ENCODE measurements at places on chromosomes 11 and 22. TPM values are rescaled to one million over a fixed set of nuclear protein-coding genes. Genes with fewer than 3 reads are reported as not detected.
A peak's percentile ranks its signal among the peaks of the same experiment; 100 is the strongest.

GRCh38 chr22:44663256-44663999, 38.6 kb upstream of the PRR5 start:
- H3K4me1 ChIP-seq: no peaks in the 10 kb centered on the region
- no peak overlapping the region for H3K27ac ChIP-seq
- peak; percentile 6 for DNase-seq
- no peak overlapping the region for H3K4me3 ChIP-seq
- H3K27me3 ChIP-seq: no peaks in the 10 kb centered on the region

GRCh38 chr11:5809122-5809519, 397 bp downstream of the OR52N2 start:
- no peak for DNase-seq
- H3K4me3 ChIP-seq: peak overlapping the region; percentile 39
- no peak overlapping the region for H3K27ac ChIP-seq
- H3K4me1 ChIP-seq: no peaks in the 10 kb centered on the region
- no peaks in the 10 kb centered on the region for H3K36me3 ChIP-seq

GRCh38 chr11:79198898-79199250, 242.0 kb downstream of the TENM4 start:
- no peaks in the 10 kb centered on the region for H3K27me3 ChIP-seq
- H3K4me3 ChIP-seq: no peak overlapping the region
- no peaks in the 10 kb centered on the region for H3K4me1 ChIP-seq
- no peaks in the 10 kb centered on the region for H3K36me3 ChIP-seq
- no peak overlapping the region for H3K27ac ChIP-seq

DNA sequence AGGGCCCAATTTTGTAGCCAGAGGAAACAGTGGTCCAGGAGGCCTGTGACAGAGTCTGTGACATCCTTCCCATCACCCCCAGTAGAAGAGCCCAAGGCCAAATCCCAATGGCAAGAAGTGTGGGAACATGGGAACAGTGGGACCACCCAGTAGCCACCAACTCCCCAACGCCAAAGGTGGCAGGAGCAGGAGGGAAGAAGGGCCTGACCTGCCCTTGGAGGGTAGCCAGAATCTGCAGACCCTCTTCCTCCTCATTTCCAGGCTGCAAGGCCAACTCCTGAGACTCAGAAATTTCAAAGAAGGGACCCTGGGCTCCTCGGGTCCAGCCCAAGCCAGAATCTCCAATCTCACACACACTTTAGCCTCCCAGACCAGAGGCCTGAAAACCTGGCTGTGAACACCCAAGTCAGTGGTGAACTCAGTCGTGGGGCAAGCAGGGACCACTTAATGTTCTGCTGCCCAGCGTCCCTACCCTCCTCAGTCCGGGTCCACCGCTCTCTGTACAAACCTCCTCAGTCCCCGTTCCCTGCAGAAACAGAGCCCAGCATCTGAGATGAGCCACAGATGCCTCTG, 6.2 kb downstream of the RAB3IL1 start:
- no peaks in the 10 kb centered on the region for H3K27me3 ChIP-seq
- H3K4me1 ChIP-seq: no peaks in the 10 kb centered on the region
- no peaks in the 10 kb centered on the region for H3K36me3 ChIP-seq
- H3K4me3 ChIP-seq: no peak overlapping the region
- peak; percentile 17 for DNase-seq

GRCh38 chr11:128279866-128280265, 307.5 kb downstream of the ETS1 start:
- no peak overlapping the region for H3K4me3 ChIP-seq
- H3K27me3 ChIP-seq: no peaks in the 10 kb centered on the region
- H3K27ac ChIP-seq: no peak overlapping the region
- H3K4me1 ChIP-seq: no peaks in the 10 kb centered on the region

GRCh38 chr11:57306161-57306876, 18.4 kb downstream of the TNKS1BP1 start:
- H3K4me3 ChIP-seq: no peak overlapping the region
- no peak for DNase-seq
- peaks cover 58% of the 10 kb centered on the region for H3K36me3 ChIP-seq
- H3K27ac ChIP-seq: no peak overlapping the region

DNA sequence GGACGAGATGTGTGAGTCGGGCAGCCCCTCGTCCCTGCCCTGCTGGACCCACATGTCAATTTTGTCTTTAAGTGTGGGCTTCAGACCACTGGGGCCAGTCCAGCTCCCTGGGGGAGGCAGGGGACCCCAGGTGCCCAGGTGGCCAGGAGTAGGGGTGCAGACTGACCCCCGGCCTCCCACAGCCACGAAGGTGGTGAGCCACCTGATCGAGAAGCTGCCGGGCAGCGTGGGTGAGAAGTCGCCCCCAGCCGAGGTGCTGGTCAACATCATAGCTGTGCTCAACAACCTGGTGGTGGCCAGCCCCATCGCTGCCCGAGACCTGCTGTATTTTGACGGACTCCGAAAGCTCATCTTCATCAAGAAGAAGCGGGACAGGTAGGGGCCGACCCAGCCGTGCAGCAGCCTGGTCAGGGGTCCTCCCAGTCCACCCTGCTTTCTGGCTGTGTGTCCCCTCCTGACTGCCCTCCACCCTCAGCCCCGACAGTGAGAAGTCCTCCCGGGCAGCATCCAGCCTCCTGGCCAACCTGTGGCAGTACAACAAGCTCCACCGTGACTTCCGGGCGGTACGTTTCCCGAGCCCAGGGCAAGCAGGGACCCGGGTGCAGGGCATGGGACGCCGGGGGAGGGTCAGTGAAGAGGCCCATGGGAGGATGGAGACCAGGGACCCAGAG, 9.9 kb downstream of the PKP3 start:
- no peak overlapping the region for H3K27ac ChIP-seq
- H3K4me3 ChIP-seq: no peak overlapping the region
- H3K4me1 ChIP-seq: no peaks in the 10 kb centered on the region
- no peaks in the 10 kb centered on the region for H3K36me3 ChIP-seq

GRCh38 chr22:46107753-46108563, 42.4 kb upstream of the PPARA start:
- peaks cover 43% of the 10 kb centered on the region for H3K4me1 ChIP-seq
- H3K27ac ChIP-seq: peak overlapping the region; percentile 98
- H3K4me3 ChIP-seq: no peak overlapping the region

GRCh38 chr11:86292912-86293616, 9.0 kb upstream of the HIKESHI start:
- H3K27ac ChIP-seq: no peak overlapping the region
- no peaks in the 10 kb centered on the region for H3K36me3 ChIP-seq
- H3K4me3 ChIP-seq: no peak overlapping the region
- no peaks in the 10 kb centered on the region for H3K27me3 ChIP-seq

DNA sequence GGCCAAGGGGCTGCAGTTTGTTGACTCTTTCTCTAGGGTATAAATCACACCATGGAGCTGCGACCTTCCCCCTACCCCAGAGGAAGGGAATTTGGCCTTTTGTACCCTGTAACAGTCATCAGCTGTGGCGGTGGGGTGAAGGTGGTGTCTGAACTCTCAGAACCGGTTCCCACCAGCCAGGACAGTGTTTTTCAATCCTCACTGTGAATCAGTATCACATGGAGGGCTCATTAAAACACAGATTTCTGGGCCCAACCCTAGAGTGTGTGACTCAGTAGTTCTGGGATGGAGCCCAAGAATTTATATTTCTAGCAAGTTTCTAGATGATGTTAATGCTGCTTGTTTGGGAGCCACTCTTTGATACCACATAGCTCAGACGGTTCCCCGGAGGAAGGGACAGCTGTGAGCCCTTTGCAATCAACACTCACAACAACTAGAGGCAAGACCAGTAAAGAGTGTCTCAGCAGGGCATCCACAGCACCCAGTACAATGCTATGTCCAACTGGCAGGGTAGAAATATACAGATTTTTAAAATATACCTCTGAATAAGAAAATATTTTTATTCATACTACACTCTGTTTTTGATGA, 43.9 kb upstream of the FAT3 start:
- no peaks in the 10 kb centered on the region for H3K36me3 ChIP-seq
- H3K27me3 ChIP-seq: no peaks in the 10 kb centered on the region
- H3K27ac ChIP-seq: no peak overlapping the region

DNA sequence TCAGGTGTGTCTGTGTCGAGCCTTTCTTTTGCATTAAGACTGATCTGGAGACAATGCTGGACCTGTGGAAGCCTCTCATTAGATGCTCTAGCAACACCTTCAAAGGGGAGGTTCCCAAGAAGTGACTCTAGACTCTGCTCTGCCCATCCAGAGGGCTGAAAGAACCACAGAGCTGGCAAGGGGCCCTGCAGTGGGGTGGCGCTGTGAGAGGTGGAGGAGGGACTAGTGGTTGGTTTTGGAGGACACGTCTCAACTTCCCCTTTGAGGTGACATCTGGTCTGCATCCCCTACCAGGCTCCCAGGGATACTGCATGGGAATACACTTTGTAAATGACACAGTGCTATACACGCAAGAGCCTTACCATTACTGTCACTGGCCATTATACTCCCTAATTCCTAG, 34.2 kb upstream of the SYT13 start:
- no peak overlapping the region for H3K27ac ChIP-seq
- DNase-seq: no peak
- H3K4me3 ChIP-seq: no peak overlapping the region

DNA sequence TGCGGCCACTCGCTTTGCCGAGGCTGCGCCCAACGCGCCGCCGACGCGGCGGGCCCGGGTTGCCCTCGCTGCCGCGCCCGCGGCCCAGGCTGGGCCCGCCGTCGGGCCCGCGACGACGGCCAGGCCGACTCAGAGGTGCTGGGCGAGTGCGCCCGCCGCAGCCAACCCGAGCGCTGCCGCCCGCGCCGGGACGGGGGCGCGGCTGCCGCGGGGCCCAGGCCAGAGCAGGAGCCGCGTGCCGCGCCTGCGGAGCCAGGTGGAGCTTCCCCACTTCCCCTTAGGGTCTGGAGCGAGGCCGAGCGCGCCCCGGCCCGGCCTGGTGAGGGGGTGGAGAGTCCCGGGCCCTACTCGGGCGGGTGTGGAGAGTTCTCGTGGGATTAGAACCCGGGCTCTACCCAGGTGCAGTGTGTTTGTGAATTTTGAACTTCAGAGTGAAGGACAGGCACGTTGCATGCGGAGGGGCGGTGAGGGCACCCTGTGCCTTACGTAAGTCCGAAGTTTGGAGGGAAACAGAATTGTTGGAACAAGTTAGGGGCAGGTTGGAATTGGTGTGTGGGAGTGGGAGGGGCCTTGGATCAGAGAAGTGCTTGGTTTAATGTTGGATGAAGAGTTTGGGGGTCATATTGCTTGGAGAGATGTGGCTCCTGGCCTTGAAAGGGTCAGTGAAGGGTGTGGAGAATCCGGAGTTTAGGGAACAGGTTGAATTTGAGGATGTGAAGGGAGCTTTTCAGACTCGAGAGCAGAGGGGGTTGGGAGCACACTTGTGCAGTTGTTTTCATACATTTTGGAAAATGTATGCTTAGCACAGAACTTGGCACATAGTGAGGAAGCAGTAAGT, 697 bp downstream of the RNF169 start:
- peaks cover 11% of the 10 kb centered on the region for H3K4me1 ChIP-seq
- peak overlapping the region; percentile 69 for H3K4me3 ChIP-seq
- H3K36me3 ChIP-seq: peaks cover 4% of the 10 kb centered on the region
- H3K27ac ChIP-seq: peak overlapping the region; percentile 82
- H3K27me3 ChIP-seq: no peaks in the 10 kb centered on the region

DNA sequence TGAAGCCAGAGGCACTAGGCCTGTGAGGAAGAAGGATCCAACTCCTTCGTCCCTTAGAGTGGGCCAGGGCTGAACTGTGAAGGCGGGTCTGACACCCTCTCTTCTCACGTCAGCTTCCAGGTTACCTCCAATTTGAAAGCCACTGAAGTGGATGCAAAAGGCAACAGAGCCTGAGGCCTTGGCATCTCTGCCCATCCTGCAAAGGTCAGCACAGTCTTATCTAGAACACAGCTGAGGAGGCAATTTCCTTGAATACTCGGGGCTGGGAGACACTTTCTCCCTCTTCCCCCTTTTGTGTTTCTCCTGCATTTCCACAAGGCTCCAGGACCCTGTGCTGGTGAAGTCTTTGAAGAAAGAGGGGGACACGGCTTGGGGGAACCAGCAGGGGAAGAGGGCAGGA, 91.6 kb upstream of the PAX6 start:
- H3K4me3 ChIP-seq: no peak overlapping the region
- H3K4me1 ChIP-seq: no peaks in the 10 kb centered on the region
- DNase-seq: no peak

- no peak overlapping the region for H3K4me3 ChIP-seq
- no peaks in the 10 kb centered on the region for H3K4me1 ChIP-seq
- H3K27me3 ChIP-seq: no peaks in the 10 kb centered on the region
- no peak overlapping the region for H3K27ac ChIP-seq
- no peak for DNase-seq
Observed at GRCh38 chr22:49258107-49259010, 569.3 kb downstream of the BRD1 start.

- H3K36me3 ChIP-seq: no peaks in the 10 kb centered on the region
- H3K27me3 ChIP-seq: no peaks in the 10 kb centered on the region
- peak overlapping the region; percentile 40 for H3K4me3 ChIP-seq
Observed at GRCh38 chr11:13183094-13183825, 94.3 kb upstream of the BMAL1 start.

DNA sequence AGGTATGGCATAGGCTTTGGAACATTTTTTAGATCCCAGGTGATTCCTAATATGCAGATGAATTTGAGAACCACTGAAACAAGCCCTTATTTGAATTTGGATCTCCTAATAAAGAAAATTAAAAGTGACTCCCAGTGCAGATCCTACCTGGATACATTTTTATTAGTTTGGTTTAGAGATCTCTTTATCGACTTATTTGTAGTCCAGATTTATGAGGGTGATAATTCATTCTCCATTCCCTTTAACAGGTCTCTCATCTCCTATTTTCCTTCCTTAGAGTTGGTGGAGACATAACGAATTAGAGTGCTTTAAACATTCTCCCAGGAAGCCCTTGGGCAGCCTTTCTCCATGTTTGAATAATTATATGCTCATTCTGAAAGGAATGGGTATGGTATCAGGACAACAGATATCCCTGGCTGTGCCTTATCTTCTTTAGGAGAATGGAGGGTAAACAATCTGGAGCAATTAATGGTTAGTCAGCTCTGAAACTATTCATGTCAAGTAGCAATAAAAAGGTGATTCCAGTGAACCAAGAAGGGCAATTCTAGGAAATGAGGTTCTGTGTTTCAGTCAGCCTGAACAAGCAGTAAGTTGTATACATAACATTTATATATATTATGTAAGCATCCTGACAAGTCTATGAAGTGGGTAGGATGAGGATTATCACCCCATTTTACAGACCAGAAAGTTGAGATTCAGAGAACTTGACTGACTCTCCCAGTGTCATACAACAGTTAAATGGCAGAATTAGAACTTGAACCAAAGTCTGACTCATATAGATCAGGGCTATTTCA, 53.9 kb upstream of the RCE1 start:
- H3K36me3 ChIP-seq: no peaks in the 10 kb centered on the region
- no peaks in the 10 kb centered on the region for H3K4me1 ChIP-seq
- DNase-seq: no peak
- H3K27me3 ChIP-seq: no peaks in the 10 kb centered on the region

APBB1 gene
- polyA plus RNA-seq: 35.9 TPM

DDX25 gene
- 0.12 TPM for polyA plus RNA-seq

DTX4 gene
- 0.02 TPM for polyA plus RNA-seq

UBQLN3 gene
- polyA plus RNA-seq: not detected

APOL4 gene
- polyA plus RNA-seq: 0.21 TPM

CBY1 gene
- 23.4 TPM for polyA plus RNA-seq

ART1 gene
- not detected for polyA plus RNA-seq
